ENCODE measurements at places on chromosomes 5 and 9.

DNA sequence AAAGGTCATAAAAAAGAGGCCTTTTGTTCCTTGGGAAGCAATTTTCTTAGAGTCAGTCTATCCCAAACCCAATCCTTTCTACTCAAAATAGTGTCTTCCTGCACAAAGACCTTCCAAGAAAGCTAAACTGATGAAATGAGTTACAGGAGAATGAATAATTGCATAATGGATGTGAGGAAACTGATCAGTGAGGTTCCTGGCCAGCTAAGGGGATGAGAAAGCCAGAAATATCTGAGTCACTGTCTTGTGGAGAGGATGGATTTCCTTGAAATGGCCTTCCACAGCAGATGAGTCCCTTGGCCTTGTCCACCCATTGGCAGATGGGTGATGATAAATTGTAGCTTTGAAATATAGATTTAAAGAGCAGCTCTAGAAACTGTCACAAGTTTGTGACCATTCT is 756.1 kb downstream of the DNAH5 start:
- no peak for DNase-seq

DNA sequence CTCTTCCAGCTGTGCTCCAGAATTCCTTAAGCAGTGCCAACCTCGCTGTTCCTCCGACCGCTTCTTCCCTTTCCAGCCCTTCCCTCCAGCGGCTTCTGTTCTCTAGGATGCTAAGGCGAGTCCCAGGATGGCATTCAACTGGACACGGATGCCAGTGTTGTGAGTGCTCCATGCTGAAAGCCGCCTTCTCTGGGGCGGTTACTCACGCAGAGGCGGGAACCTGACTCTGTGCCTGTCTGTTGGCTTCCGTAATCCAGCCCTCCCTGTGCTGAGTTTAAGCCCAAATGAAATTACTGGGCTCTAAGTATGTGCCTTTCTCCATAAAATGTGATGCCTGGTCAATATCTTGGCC is 20.2 kb downstream of the COL5A1 start:
- peak; percentile 57 for DNase-seq

- no peak for DNase-seq
These were observed 120.6 kb upstream of the MEF2C start for GRCh38 chr5:89003563-89004036.

- no peak for DNase-seq
These were observed 93.2 kb downstream of the LIX1 start for GRCh38 chr5:97049175-97049574.

- DNase-seq: no peak
These were observed 34.3 kb upstream of the OLFM1 start for GRCh38 chr9:135053133-135053532.

DNA sequence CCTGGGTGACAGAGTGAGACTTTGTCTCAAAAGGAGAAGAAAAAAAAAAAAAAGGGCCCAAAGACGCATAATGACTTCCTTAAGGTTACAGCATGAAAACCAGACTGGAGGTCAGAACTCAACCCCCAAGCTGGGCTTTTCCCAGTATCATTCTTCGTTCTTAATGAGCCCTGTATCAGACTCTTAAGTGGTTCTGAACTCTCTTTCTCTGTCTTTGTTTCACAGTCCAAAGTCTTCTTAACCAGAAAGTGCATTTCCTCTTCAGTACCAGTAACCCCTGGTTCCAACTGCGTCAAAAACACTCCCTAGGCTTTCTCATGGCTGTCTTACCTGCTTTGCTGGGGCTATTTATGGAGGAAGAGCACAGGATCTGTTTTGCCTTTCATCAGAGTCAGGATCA is 38.4 kb upstream of the SHB start:
- no peak for DNase-seq

DNA sequence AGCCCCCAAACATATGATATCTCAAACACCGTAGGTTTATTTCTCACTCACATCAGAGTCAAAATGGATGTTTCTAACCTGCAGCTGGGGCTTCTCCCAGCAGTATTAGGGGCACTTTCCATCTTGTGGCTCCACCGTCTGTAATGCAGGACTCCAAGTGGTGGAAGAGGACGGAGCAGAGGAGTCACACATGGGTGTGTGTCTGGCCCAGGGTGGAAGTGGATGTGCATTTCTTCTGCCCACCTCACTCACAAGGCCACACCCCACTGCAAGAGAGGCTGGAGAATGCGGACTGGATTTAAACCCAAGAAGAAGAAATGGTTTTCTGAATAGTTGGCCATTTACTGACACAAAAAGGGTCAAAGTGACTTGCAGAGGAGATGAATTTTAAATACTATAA is 13.9 kb downstream of the IL7R start:
- no peak for DNase-seq

DNA sequence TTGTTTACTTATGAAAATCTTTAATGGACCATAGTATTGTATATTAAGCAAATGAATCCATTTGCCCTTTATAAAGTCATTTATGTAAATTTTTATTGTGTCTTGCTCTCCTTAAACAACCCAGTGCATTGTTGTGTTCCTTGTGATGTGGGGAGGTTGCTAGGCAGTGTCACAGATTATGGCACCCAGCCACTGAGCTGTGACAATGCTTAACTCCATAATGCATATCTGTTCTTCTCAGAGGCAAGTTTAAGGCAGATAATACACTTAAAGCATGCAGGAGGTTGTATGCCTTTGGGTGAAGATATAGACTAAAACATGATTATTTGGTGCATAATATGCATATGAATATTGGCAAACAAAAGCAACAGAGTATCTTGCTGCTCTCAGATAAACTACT is 269.6 kb upstream of the RIOK2 start:
- no peak for DNase-seq

DNA sequence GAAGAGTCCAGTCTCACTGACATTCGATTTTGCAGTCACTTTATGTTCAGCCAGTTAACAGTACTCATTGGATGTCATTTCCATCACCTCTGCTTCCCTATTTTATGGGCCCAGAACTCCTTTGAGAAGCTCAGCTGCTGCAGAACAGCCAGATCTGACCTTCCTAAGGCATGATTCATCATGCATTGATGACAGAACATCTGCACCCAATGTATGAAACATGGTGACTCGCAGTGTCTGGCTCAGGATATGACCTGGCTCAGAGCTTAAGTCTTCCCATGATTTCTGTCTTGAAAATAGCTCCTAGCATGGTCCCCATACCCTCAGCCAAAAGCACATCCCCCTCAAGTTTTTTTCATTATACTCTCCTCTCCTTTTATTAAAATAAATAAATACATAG is 92.6 kb upstream of the TRIM32 start:
- no peak for DNase-seq

DNA sequence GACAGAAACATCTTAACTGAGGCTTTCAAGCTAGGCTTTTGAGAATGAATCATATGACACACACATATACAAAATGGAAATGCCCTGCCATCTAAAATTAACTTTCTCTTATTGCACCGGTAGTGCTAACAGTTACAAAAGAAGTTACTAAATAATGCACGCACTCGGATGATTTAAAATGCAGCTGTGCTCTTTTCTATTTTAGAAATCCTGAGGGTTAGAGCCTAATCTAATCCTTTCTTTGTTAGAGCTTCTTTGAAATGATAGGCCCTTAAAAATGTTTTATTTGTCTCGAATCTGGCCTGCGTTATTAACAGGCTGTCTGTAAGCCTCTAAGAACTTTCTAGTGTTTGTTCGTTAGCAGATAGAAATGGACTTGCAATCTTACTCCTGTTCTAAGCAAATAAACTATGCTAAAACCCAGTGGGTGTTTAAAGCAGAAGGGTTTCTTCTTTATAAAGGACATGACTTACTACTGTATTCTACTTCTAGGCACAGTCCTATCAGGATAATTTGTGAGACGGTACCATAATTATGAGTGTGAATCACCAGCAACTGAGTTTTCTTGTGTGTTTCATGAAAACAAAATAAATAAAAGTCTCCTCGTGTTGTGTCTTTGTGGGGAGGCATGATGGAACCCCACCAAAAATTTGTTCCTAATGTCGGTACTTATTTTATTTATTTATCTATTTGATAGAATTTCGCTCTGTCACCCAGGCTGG is 69.2 kb upstream of the MYO10 start:
- DNase-seq: no peak

- peak; percentile 91 for DNase-seq
These were observed 25.6 kb downstream of the ABL1 start for GRCh38 chr9:130860458-130861316.

DNA sequence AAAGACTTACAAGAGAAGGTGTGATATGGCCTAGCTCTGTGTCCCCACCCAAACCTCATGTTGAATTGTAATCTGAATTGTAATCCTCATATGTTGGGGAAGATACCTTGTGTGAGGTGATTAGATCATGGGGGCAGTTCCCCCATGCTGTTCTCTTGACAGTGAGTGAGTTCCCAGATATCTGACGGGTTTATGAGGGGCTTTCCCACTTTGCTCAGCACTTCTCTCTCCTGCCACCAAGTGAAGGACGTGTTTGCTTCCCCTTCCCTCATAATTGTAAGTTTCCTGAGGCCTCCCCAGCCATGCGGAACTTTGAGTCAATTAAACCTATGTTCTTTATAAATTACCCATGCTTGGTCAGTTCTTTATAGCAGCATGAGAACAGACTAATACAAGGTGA is 49.0 kb downstream of the CDO1 start:
- DNase-seq: no peak

GRCh38 chr9:14565352-14566016 is 127.7 kb downstream of the ZDHHC21 start:
- DNase-seq: no peak

DNA sequence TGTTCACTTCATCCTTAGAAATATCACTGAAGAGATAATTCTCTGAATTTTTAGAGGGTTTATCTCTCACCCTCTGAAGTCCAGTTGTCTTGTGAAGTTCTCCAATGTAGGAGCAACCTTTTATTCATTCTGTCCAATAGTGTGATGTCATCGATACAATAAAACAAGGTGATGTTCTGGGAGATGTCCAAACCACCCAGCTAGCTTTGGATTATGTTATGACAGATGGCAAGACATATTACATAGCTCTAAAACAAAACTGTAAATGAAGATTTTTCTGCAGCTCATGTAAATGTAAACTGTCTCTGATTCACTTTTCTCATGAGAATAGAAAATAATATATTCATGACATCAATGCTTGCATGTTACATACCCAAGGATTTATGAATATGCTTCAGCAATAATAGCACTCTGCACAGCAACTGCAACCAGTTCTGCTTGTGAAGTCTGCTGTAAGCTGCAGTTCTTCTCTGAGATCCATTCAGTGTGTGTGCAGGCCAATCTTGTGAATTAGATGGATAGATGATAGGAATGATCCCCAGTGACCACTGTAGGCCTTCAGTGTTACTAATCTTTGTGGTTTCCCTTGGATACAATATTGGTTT is 172.6 kb upstream of the CDH12 start:
- DNase-seq: no peak

- no peak for DNase-seq
These were observed 23.0 kb upstream of the KIF2A start for GRCh38 chr5:62283005-62283404.

DNA sequence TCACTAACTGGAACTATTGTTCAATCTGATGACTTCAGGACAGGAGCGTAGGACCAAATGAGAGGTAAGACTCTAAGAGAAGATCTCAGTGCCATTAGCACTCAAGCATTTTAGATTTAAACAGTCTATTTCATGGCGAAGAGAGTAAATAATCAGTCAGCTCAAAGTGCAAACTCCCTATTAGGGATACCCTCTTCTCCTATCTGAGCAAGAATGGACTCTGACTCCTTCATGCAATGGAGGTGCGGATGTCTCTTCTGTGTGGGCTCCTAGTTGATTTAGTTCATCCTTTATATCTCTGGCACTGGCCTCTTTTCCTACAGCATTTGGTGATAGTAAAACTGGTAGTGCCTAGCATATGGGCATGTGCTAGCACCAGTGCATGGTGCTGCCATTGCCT is 144.6 kb downstream of the SMC2 start:
- no peak for DNase-seq

- DNase-seq: no peak
These were observed 104.7 kb downstream of the KCTD16 start for GRCh38 chr5:144275329-144275728.

GRCh38 chr5:11062397-11062796 is 301.4 kb upstream of the DAP start:
- DNase-seq: no peak

- DNase-seq: peak; percentile 62
These were observed 155.5 kb downstream of the GNAQ start for GRCh38 chr9:77876091-77876490.

DNA sequence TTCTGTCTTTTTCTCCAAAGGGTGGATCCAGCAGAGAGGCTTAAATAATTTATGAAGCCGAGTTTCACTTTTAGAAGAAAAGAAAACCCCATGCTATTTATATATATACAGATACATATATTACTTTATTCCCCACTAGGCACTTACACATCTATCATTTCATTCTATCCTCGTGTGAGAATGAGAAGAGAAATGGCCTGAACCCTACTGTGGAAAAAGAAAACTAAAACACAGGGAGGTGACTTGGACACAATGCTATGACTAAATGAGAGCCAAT is 195.2 kb downstream of the NR3C1 start:
- DNase-seq: no peak

- DNase-seq: no peak
These were observed 63.5 kb downstream of the CEMIP2 start for GRCh38 chr9:71704796-71705195.
